ENCODE measurements at places on chromosomes 3 and 15.

DNA sequence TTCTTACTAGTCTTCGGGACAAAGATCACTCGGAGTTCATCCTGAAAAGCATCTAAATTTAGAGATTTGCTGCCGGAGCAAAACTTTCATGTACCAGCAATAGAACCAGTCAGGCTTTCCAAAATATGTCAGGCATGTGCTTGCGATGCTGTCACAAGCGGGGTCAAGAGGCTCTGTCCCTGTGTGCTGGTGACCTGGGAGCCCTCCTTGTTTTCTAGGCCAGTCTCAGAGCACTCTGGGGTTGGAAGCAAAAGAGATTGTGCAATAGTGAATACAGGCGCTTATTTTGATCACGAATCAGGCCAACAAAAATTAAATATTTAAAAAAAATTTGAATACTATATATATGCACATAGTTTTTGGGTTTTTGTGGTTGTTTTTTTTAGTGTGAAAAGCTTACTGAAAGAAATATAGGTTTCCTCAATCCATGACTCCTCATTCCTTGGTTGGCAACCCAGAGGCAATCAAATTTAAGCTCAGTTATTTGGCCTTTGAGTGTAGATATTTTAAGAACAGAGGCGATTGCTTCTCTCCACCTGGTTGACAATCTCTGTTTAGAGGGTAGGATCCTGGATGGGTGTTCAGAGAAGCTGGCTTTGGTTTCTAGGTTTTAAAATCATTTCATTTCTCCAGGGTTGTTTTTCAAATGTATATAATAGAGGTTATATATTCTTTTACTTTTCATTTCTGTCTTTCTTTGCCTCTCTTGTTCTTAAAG lies 8.4 kb upstream of the KLHL24 start:
- DNase-seq: no peak

GRCh38 chr3:159057621-159058020 lies 255.8 kb downstream of the MFSD1 start:
- no peak for DNase-seq

DNA sequence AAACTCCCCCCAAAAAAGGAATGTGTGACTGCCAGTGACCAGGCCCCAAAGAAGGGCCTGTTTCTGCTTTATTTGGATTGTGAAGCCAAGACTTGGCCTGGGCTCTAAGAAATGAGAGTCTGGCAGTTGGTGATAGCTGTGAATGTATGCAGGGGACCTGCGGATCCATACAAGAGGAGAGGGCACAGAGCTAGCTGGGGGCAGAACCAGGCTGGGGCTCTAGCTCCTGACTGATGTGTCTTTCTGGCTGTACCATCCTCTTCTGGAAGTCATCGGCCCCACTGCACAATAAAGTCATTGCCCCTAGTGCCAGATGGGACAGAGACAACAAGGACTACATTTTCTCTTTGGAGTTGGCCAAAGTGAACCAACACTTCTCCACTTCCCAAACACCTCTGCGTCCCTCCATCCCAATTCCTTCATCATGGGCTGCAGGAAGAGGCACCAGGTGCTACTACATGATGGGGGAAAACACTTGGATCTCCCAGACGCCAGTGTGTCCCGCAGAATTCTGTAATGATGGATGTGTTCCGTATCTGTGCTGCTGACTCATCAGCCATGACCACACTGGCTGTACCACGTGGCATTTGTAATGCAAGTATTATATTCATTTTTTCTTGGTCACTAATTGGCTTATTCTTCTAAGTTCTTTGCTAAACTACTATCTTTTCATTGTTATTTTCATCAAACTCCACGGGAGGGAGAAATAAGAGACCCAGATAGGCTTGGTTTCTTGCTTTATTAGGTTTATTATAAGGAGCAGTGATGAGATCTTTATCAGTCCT lies 1.7 kb upstream of the PLA2G4F start:
- DNase-seq: no peak

GRCh38 chr3:61765157-61765876 lies 203.9 kb downstream of the PTPRG start:
- DNase-seq: no peak

DNA sequence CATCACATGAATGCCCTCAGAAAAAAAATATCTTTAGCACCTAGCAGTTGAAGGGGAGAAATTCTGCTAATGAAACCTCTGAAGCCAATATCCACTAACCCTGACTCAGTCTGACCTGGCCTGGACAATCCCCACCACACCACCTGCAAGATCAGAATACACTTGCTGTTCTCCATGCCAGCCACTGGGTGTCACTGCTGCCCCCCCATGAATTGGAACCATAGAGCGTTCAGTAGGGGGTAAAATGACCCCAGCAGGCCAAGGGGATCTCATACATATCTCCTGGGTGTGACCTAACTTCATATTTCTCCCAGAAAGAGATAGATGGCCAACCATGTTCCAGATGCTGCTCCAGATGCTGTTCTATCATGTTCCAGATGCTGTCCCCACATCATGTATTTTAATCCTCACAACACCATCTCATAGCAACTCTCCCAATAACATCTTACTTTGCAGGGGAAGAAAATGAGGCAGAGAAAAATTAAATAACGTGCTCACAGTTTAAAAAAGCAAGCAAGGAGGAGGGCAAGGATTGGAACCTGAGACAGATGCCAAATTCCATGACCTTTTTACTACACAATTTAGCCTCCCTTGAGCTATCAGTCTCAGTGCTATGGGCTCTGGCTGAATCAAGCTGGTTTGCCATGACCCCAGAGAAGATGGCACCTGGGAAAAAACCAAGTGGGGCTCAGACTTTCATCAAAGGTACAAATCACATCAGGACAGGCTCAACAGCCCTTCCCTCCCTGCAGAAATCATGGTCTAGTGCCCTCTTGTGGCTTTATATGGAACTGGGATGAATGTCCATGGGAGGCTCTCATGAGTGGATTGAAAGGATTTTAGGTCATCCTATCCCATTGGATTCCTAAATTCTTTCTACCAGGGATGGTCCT lies 12.4 kb downstream of the NTRK3 start:
- no peak for DNase-seq

- no peak for DNase-seq
Observed at GRCh38 chr15:30962079-30962478, 29.3 kb downstream of the MTMR10 start.
